ENCODE measurements at places on chromosomes 3 and 15. TPM values are rescaled to one million over a fixed set of nuclear protein-coding genes. Genes with fewer than 3 reads are reported as not detected.

PROK2 gene
- total RNA-seq = not detected

SLC6A11 gene
- total RNA-seq = not detected

LYZL4 gene
- total RNA-seq = not detected

FANCD2OS gene
- total RNA-seq = not detected

MORC1 gene
- 0.11 TPM for total RNA-seq

SPTSSB gene
- 0.23 TPM for total RNA-seq

CNTN6 gene
- total RNA-seq = not detected

STARD5 gene
- total RNA-seq = 2.2 TPM

CHRM5 gene
- not detected for total RNA-seq

SLC12A8 gene
- total RNA-seq = 4.8 TPM

MYLK gene
- 185 TPM for total RNA-seq

AADACL2 gene
- not detected for total RNA-seq

ST3GAL6 gene
- total RNA-seq = 11.1 TPM
